ENCODE measurements at places on chromosomes 2 and 18. TPM values are rescaled to one million over a fixed set of nuclear protein-coding genes. Genes with fewer than 3 reads are reported as not detected.

KCNF1 gene
- polyA plus RNA-seq: 6.0 TPM

NPAS2 gene
- 18.5 TPM for polyA plus RNA-seq

GRCh38 chr2:133061874-133062593 lies 392.0 kb upstream of the LYPD1 start:
- no peaks in the 10 kb centered on the region for H3K4me1 ChIP-seq

GPR35 gene
- 5.1 TPM for polyA plus RNA-seq

- peak; percentile 90 for DNase-seq
- H3K4me1 ChIP-seq: peaks cover 4% of the 10 kb centered on the region
- H3K27ac ChIP-seq: peak overlapping the region; percentile 57
Measured at GRCh38 chr2:177353187-177353478, 39.4 kb upstream of the AGPS start.

- H3K4me1 ChIP-seq: no peaks in the 10 kb centered on the region
- DNase-seq: no peak
- H3K27ac ChIP-seq: no peak overlapping the region
- no peak overlapping the region for H3K4me3 ChIP-seq
- no peaks in the 10 kb centered on the region for H3K27me3 ChIP-seq
Measured at GRCh38 chr2:219142329-219142728, 18.3 kb downstream of the NHEJ1 start.

DNA sequence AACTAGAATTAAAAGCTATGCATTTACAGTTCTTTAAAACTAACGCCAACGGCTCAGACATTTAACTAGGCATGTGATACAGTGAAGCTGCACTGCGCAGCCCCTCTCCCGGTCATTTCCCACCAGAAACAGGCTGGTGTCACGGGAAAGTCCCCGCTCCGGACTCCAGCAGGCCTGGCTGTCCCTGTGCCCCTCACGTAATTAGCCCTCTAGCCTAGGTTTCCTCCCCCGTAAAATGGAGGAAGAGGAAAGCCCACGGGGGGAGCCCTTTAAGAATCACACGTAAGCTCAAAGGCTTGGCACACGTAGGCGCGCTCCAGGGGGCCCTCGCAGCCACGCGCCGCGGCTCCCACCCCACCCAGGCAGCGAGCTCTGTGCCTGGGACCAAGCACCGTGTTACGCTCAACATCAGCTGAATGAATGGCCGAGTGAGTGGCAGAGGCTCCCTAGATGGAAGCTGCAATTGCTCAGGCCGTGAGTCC lies 48.0 kb downstream of the KCNIP3 start:
- no peaks in the 10 kb centered on the region for H3K36me3 ChIP-seq
- no peak for DNase-seq
- peak overlapping the region; percentile 48 for H3K4me3 ChIP-seq
- peaks cover 25% of the 10 kb centered on the region for H3K4me1 ChIP-seq
- peaks cover 39% of the 10 kb centered on the region for H3K27me3 ChIP-seq

CREG2 gene
- polyA plus RNA-seq: 3.6 TPM
